ENCODE measurements at places on chromosomes 3 and 15.

GRCh38 chr15:58755956-58756355 lies 6.4 kb upstream of the ADAM10 start:
- no peak for DNase-seq

- no peak for DNase-seq
Observed at GRCh38 chr3:14891135-14892132, 55.9 kb upstream of the NR2C2 start.

GRCh38 chr3:74377669-74378068 lies 236.8 kb downstream of the CNTN3 start:
- no peak for DNase-seq

DNA sequence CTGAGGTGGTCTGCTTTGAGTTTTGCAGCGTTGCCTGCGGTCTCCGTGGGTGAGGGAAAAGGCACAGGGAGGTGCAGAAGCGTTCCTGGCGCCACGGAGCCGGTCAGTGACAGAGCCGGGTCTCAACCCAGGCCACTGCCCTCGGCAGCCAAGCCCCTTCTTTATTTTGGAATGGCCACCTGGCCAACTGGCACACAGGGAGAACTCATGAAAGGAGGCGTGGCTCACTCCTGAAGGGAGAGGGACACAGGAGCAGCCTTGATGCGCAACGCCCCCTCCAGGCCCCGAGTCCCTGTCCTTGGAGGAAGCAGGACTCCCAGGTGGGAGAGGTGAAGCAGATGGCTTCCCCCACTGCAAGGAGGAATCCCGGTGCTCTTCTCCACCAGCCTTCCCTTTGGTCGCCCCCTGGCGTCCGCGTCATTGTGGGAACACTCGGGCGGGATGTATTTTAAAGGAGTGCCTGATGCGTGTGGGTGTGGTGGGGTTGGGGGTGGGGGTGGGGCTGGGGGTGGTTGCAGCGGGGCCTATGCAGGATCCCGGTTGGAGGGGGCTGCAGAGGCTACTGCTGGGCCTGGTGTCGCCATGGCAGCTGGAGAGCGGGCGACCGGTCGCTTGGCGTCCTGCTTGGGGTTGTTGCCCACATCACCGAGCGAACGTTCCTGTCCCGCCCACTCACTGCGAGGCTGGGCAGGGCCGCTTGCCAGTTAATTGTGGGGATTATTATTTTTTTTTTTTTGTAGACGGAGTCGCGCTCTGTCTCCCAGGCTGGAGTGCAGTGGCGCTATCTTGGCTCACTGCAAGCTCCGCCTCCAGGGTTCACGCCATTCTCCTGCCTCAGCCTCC lies 32.6 kb downstream of the APBA2 start:
- no peak for DNase-seq

GRCh38 chr3:16839271-16840100 lies 45.3 kb upstream of the PLCL2 start:
- DNase-seq, result no peak

DNA sequence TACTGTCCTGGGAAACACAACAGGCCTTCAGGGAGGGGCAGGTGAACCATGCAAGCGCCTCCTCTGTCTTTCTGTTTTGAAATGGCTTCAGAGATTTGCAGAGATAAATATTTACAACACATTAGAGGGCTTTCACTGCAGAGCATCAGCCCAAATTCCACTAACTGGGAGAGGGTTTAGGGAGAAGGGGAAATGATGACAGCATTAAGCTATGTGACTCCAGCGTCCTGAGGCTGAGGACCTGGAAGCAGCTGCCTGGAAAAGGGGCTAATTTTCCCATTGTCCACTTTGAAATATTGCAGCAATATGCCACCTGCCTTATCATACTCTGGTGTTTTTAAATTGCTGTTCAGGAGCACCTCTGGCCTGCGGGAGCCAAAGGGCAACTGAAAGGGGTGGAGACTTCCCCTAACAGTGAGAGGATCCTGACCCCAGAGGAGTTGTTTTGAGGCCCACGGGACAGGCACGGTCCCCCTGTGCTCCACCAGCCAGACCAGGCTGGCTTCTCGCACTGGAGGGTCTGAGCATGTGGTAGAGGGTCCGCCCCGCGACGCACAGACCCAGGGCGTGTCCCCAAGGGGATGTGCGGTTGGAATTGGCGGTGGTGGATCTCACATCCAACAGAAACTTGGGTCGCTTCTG lies 110.6 kb downstream of the XXYLT1 start:
- DNase-seq, result peak; percentile 72

DNA sequence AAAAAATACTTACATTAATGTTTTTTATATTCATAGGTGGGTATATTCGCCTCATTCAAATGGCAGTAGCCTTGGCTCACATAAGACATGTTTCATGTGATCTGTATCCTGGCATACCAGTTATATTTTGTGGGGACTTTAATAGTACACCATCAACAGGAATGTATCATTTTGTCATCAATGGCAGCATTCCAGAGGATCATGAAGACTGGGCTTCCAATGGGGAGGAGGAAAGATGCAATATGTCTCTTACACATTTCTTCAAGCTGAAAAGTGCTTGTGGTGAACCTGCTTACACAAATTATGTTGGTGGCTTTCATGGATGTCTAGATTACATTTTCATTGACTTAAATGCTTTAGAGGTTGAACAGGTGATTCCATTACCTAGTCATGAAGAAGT lies 3.5 kb downstream of the PDE12 start:
- DNase-seq, result peak; percentile 21

- no peak for DNase-seq
Observed at GRCh38 chr15:69724333-69724732, 271.7 kb downstream of the RPLP1 start.

GRCh38 chr15:96121086-96121920 lies 209.2 kb upstream of the NR2F2 start:
- DNase-seq, result no peak

DNA sequence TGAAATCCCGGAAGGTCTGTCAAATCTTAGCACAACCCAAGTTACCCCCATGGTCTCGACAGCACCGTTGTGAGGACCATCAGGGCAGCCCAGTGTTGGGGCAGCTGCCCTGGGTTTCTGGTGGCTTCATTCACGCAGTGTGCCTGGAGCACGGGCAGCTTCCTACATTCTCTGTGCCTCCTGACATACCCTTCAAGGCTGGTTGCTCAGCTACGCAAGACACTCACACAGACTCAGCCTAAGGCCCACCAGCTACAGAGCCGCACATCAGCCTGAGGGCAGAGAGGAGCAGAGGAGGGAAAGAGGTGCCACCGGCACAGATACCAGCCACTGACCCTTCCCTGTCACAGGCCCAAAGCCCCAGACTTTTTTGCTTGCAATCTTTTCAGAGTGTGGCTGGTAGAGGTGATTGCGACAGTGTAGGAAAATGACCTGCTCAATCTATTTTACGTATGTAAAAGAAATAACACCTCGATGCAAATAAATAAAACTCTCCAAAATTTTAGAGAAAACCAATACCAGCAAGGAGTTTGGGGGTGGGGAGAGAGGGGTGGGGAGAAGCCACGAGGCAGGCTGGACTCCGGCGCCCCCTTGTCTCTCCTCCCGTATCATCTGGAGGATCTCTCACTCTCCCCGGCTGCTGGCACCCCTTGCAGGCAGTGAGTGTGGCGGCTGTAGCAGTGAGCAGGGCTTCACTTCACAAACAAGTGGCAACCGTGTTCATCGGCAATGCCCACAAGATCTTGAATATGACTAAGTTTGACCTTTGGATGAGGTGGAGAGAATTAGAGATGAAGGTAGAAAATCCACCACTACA lies 12.7 kb downstream of the CSPG5 start:
- DNase-seq, result no peak

DNA sequence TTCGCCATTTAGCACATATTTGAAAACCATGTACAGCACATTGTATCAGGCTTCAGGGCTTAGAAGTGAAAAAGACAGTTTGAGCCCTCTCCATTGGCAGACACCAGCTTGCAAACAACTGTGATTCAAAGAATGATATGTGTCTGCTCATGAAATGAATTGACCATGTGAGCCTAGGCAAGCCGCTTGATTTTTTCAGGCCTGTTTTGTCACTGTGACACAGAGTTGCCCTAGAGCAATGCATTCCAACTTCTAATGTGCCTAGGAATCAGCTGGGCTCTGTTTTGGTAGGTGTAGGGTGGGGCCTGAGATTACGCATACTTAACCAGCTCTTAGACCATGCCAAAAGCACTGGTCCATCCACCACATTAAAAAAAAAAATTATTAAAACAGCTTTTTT lies 53.0 kb downstream of the ATP2C1 start:
- DNase-seq, result no peak

DNA sequence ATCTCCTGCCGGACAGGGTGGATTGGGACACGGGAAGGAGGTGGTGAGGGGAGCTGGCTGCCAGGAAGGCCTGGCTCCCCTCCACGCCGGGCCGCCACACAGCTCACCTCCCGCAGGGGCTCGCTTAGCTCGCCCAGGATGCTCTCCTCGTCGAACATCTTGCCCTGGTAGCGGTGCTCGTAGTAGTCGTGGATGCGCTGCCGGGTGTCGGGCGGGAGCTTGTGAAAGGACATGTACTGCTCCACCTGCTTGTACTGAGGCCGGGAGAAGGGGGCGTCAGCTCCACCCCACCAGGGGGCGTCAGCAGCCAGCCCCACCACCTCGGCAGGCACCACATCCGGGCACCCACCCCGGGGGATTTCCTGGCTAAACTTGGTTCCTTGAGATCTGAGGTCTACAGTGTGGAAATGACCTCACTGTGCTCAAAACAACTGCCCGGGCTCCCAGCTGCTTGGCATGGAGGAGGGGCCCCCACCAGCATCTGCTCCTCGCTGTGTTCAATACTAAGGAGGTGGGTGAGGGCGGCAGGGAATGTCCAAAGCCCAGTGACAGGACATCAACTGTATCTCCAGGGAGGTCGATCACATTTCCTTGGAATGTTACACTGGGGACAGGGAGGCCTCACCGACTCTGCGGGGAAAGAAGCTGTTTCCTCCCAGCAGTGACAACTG lies 43.4 kb downstream of the HCN4 start:
- DNase-seq, result no peak

Measured in AG08396 (cell line).